ENCODE measurements at places on chromosomes 7 and 10.

GRCh38 chr10:35942057-35942456, 300.0 kb upstream of the FZD8 start:
- DNase-seq, result no peak

GRCh38 chr7:130972201-130972600, 238.2 kb upstream of the KLF14 start:
- no peak for DNase-seq

- no peak for DNase-seq
Measured at GRCh38 chr10:73643362-73643761, 2.1 kb upstream of the MYOZ1 start.

- no peak for DNase-seq
Measured at GRCh38 chr10:89550509-89550908, 15.1 kb upstream of the SLC16A12 start.

GRCh38 chr7:47346377-47346914, 235.5 kb downstream of the TNS3 start:
- no peak for DNase-seq

- DNase-seq, result no peak
Measured at GRCh38 chr7:151838861-151839381, 38.0 kb downstream of the PRKAG2 start.

DNA sequence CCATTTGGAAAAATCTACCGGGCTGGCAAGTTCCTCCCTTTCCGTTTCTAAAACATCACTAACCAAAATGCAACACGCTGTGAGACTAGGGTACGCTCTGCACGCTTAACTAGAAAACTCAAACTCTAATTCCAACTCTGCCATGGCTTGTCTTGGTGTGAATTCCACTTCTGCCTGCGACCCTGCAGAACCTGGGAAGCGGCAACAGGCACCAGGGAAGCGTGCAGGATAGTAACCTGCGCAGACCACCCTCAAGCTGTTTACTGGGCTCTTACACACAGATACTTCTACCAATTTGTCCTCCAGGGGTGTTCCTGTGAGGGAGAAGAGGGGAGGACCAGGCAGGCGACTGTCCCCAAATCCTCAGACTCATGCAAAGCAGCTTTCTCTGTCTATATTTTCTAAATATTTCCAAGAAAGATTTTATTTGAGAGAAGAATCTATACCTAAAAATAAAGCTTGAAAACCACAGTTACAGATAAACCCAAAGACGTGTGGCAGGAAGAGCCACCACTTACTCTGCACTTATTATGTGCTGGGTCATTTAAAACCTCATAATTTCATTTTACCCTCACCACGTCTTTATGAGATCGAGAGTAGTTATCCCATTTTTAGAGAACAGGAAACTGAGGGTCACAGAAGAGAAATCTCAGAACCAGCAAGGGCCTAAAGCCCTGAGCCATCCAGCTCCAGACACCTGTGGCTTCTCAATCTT, 52.9 kb downstream of the CPXM2 start:
- DNase-seq, result no peak

- DNase-seq, result peak; percentile 11
Measured at GRCh38 chr7:133513608-133514007, 260.7 kb downstream of the EXOC4 start.

DNA sequence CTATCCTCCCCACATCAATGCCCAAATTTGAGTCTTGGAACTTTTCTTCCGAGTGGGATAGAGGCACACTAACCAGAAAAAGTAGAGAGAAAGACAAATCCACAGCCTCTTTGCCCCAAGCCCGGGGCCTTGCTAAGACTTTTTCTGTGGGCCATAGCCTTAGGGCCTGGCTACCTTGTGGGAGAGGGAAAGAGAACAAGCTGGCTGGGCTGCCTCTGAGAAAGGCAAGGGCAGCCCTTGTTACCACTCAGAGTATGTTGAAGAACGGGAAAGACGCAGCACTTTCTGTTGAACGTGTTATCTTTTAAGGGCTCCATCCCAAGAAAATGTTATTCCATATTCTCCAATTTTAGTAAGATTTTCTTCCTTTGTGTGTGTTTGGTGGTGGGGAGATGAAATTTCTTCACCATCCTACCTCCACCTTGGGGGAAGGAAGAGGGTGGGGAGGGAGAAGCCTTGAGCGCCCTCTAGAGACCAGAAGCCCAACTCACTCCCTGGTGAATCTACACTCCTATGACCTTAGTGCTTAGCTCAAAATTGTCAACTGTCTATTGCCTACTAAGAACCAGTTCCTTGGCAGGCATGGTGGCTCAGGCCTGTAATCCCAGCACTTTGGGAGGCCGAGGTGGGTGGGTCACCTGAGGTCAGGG, 3.9 kb upstream of the NRF1 start:
- no peak for DNase-seq

DNA sequence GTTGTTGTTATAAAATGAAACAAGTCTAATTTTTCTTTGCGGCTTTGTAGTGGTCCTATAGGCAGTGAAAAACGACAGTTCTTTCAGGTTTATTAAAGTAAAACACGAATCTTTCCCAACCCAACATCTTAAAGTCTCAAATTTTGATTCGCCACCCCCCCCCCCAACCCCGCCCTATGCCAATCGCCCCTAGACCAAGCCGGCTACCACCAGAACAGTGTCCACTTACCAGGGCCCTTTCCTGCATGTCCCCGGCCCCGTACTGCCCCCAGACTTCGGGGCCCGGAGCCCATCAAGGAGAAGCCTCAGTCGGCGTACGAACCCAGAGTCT, 335 bp upstream of the CHCHD1 start:
- DNase-seq, result no peak

DNA sequence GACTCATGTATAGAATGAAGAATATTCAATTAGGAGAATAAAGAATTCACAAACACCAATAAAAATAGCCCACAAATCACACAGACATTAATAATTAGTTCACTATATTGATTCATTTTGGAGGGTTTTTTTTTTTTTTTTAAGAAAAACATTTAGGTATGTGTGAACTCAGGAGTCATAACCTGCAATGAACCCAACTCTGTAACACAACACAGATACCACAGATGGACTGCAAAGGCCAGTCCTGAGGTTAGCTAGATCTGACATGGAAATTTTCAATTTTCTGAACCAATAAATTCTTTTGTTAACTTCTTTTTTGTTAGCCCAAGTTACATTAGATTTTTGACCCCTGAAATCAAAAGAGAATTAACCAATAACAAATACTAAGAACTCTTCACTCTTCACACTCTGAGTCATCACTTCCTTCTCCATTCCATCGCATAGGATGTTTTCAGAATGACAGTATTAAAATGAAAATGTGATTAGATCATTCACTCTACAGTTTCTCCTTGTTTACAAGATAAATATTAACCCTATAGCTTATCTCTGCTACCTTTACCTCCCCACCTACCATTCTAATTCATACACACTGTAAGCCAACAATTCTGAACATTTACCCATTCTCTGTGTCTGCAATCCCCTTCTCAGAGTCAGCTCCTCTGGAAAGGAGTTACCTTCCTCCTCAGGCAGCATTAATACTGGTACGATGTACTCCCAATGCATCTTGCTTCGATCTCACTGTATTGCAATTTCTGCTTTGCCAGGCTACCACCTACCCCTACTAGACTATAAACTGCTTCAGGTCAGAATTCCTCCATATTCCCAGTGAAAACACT, 141.5 kb downstream of the LRRN3 start:
- DNase-seq, result no peak

GRCh38 chr7:15921576-15921975, 235.1 kb upstream of the MEOX2 start:
- peak; percentile 42 for DNase-seq

GRCh38 chr7:77426521-77427051, 10.4 kb upstream of the GSAP start:
- no peak for DNase-seq

GRCh38 chr10:95841661-95842498, 65.9 kb upstream of the CC2D2B start:
- peak; percentile 13 for DNase-seq

DNA sequence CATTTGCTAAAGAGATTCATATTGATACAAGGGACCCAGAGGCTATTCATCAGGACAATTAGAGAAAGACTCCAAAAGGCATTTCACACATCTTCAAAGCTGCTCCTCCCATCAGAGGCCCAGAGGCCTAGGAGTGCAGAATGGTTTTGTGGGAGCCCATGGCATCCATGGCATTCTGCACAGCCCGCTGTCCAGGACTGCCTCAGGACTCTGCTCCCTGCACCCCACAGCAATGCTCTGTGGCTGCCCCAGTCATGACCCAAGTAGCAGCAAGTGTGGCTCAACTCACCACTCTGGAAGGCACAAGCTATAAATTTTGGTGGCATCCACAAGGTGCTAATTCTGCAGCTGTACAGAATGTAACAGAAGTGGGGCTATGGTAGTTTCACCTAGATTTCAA, 38.5 kb downstream of the ZNF438 start:
- no peak for DNase-seq

- no peak for DNase-seq
Measured at GRCh38 chr10:21650353-21650752, 116.3 kb downstream of the MLLT10 start.

GRCh38 chr10:117934477-117934876, 112.3 kb downstream of the RAB11FIP2 start:
- no peak for DNase-seq

GRCh38 chr10:31148951-31149350, 117.3 kb upstream of the ZNF438 start:
- no peak for DNase-seq

GRCh38 chr7:106777674-106778299, 87.3 kb upstream of the PIK3CG start:
- DNase-seq, result no peak

GRCh38 chr10:13062803-13063202, 37.2 kb upstream of the OPTN start:
- DNase-seq, result no peak

DNA sequence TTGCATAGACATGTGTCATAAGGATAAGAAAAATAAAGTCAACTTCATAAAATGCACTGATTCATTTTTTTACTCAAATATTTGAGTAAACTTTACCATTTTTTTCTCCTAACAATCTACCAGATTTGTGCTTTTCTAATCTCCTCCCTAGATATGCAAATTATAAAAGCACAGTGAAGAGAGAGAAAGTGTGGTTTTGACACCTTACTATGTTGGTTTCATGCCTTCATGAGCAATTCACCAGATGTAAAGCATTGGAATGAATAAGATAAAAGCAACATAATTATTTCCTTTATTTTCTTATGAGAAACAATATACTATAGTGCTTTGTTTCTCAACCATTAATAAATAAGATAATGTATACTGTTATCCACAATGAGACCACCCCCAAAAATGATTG, 432.5 kb upstream of the PCDH15 start:
- DNase-seq, result no peak

GRCh38 chr7:13751766-13752165, 237.7 kb downstream of the ETV1 start:
- DNase-seq, result no peak

GRCh38 chr7:111098926-111099250, 8.0 kb downstream of the LRRN3 start:
- DNase-seq, result no peak

All from GM04503 (cell line).